ENCODE measurements at places on chromosomes 5 and 9.

DNA sequence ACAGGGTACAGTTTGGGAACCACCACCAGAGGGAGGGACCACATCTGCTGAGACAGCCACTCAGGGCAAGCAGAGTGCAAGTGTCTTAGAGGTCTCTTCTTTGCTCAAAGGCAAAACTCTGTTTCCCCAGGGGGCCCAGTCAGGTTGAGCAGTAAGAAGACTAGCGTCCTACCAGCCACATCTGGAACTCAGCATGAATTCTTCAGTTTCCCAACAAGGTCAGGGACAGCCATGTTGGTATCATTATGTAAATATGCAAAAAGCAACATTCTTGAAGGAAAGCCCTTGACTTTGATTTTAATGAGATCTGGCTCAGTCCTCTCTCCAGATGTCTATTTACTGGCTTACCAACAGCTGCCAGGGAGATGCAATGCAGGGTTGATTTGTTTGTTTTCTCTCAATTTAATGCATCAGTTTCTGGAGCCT lies 46.7 kb downstream of the TGFBI start:
- DNase-seq = no peak

DNA sequence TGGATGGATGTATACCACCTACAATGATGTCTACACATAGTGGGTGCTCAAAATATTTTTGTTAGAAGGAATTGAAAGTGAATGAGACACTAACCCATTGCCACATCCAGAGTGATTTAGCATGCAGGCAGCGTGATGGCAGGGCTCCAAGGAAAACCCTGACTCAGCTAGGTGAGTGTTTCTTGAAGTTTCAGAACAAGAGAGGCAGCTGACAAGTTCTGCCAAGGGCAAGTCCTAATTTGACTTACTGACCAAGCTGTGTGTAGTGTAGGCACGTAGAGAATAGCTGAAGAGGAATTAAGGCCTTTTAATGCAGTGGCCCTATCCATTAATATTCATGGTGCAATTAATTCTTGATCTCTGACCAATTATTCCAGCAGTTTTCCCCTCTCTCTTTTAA lies 107.8 kb upstream of the ATP10B start:
- no peak for DNase-seq

- DNase-seq = no peak
Observed at GRCh38 chr5:142356349-142356715, 31.5 kb upstream of the SPRY4 start.

- DNase-seq = no peak
Observed at GRCh38 chr5:58834242-58835225, 251.7 kb downstream of the RAB3C start.

GRCh38 chr9:89993678-89994630 lies 389.1 kb downstream of the GADD45G start:
- no peak for DNase-seq

GRCh38 chr5:6475626-6476312 lies 27.1 kb downstream of the UBE2QL1 start:
- DNase-seq = no peak

DNA sequence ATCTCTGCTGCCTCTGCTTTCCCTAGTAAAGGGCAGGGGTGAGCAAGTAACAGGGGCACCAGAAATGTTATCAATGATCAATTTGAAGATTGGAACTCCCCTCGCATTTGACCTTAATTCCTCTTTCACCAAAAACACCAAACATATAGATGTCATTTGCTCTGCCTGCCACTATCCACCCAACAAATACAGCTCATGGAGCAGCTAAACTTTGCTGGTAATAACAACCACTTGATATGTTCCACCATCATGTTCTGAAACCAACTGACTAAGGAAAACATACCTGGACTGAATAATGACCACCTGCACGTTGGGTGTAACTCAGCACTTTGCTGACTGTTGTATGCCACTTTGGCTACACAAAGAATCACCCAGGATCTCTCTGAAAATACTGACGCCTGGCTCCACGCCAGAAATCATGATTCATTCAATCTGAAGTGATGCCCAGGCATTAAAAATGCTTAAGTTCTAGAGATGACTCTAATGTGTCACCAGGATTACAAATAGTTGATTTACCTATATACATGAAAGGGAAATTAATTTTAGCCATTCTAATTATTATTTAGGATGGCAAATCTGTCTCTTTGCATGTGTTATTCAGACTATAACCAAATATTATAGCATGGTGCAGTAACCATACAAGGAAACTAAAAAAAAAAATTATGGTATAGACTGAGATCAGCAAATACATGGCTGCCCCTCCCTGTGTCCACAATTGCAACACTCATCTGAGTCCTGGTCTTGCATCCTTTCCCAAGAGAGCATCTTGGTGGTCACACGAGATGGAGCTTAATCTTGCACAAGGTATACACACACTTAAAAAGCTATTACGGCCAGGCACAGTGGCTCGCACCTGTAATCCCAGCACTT lies 43.1 kb upstream of the TTC39B start:
- peak; percentile 59 for DNase-seq

DNA sequence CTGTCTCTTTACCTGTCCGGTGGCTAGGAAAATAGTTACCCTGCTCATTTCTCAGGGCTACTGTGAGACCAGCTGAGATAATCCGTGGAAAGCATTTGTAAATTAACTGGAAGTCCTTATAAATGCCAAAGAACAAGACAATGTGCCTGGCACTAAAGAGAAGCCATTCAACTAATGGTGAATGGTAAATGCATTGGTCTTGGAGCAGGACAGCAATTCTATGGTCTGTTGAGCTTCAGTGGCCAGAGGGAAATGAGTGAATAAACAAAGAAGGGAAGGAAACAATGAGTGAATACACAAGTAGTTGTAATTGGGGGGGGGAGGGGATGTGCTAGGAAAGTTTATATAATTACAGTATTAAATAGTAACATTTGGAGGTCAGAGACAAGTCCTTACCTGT lies 353.6 kb downstream of the SEMA5A start:
- no peak for DNase-seq

DNA sequence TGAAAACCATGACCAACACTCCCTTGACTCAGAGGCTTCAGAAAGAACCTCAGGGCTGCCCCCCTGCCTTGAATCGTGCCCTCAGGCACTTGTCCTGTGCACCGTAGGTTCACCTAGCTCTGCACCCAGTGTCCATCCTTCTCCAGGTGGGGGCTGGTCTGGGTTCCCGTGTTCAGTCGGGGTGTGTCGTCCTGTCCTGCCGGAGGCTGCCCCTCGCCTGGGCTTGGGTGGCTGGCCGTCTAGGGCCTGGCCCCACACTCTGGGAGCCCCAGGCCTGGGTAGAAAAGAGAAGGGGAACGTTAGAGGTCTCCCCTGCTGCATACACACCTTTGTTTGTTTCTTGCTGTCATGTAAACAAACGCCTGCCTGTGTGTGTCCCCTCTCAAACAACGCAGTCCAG lies 29.3 kb downstream of the CATSPER3 start:
- no peak for DNase-seq

DNA sequence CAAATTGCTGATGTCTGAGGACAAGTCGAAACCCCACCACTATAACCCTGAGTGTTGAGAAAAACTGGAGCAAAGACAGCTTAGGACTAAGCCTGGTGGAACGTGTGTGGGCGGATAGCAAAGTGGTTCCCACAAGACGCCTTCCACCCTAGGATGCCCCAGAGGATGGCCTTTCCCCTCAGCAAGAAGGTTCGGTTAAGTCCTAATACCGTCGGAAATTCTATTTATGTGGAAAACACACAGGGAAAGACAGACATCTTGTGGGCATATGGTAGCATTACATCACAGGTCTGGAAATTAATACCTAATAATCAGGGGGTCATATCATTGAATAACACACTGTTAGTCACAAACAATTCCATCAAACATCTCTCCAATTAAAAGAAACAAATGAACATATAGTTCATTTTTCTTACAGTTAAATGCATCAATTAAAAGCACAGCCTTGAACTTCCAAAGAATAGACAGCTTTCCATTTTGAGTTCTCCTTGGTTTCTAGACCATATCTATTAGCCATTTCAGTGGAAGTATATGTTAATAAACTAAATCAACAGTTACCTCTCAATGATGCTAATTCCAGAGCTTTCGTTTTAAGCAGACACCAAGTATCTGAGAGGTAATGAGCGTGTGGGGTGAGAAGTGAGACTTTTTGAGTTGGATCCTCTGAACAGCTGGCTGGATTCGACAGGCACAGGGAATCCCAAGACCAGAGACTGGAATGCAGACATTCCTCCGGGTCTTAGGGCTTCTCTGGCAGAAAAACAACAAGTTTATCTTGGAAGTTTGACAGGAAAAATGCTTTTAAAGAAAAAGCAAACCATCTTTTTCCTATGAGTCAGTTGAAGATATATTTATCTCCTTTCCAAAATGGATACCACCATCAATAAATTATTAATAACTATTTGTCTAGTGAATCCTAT lies 2.9 kb upstream of the ICE1 start:
- DNase-seq = peak; percentile 89

GRCh38 chr5:147713550-147714295 lies 68.8 kb downstream of the JAKMIP2 start:
- DNase-seq = no peak

DNA sequence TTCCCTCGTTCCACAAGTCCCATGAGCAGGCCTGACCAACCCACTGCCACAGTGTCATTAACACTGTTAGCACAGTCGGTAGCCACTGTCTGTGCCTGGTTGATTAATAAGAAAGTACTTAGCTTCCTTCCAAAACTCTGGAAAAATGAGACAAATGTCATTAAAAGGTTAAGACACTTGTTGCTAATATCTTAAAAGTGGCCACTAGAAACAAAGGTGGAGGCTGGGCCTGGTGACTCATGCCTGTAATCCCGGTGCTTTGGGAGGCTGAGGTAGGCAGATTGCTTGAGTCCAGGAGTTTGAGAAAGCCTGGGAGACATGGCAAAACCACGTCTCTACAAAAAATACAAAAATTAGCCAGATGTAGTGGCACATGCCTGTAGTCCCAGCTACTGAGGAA lies 194.0 kb downstream of the PDZD2 start:
- no peak for DNase-seq

- no peak for DNase-seq
Observed at GRCh38 chr5:115626445-115626823, 598 bp upstream of the TMED7 start.

Measured in ELR (cell line).